ENCODE measurements at places on chromosomes 7 and 10.

GRCh38 chr10:97597778-97598177 is 8.3 kb downstream of the C10orf62 start:
- no peak for DNase-seq

GRCh38 chr7:19206721-19207120 is 61.5 kb upstream of the FERD3L start:
- DNase-seq = no peak

- DNase-seq = no peak
These were observed 501.3 kb downstream of the GFRA1 start for GRCh38 chr10:115771755-115772154.

- DNase-seq = no peak
These were observed 365.6 kb downstream of the ANKRD7 start for GRCh38 chr7:118590107-118590506.

DNA sequence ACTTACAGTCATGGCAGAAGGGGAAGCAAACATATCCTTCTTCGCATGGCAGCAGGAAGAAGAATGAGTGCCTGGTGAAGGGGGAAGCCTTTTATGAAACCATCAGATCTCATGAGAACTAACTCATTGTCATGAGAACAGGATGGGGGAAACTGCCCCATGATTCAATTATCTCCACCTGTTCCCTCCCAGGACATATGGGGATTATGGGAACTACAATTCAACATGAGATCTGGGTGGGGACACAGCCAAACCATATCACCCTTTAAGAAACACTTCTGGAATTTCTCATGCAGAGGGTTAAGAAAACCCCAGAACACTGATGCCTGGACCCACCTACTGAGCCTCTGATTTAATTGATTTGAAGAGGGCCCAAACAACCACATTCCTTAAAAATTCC is 63.3 kb upstream of the DNAJB12 start:
- no peak for DNase-seq

DNA sequence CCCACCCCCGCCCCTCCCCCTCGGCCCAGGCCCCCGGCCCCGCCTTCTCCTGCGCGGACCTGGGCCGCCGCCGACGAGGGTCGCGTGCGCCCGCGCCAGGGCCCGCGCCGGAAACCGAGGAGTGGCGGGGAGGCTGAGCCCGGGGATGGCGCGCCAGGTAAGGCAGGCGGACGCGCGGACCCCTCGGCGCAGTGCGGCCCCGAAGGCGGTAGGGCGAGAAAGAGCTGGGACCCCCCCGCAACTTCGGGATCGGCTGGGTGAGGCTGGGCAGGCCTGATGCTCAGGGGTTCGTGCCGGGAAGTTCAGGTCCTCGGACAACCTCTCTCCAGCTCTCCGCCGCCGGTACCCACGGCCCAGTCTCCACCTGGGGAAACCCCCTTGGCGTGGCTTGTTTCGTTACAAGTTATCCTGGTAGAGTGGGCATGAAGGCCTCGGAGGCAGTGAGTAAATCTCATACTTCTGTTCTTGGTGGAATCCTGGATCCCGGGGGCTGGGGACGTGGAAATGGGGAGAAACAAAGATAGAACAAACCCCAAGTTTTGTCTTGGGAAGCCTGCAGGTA is 58.4 kb downstream of the ZNF467 start:
- no peak for DNase-seq

DNA sequence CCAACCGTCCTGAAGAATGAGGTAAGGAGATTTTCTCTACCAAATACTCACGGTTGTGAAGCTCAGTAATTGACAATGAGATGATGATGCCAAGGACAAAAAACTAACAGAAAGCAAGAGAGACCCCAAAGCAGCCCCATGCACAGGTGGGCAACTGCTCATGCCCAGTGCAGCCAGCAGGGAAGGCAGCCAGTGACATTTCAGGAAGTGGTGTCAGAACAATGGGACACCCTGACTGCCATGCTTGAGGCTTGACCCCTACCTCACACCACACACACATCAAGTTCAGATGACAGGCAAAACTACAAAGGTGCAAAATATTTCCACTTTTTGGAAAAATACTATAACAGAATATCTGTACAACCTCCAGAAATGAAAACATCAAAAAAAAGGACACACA is 66.9 kb downstream of the CFAP46 start:
- DNase-seq = no peak

GRCh38 chr7:95684037-95684436 is 87.7 kb upstream of the PDK4 start:
- no peak for DNase-seq

DNA sequence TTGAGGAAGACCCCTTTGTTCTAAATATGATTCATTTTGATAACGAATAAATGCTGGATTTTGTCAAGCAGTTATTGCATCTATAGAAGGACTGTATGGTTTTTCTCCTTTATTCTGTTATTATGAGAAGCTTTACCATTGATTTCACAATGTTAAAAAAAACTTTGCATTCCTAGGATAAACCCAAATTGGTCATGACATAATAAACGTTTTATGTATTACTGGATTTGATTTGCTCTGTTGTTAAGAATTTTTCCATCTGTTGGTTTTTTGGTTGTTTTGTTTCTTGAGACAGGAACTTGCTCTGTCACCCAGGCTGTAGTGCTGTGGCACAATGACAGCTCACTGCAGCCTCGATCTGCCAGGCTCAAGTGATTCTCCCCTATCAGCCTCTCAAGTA is 2.2 kb upstream of the DNA2 start:
- DNase-seq = no peak

DNA sequence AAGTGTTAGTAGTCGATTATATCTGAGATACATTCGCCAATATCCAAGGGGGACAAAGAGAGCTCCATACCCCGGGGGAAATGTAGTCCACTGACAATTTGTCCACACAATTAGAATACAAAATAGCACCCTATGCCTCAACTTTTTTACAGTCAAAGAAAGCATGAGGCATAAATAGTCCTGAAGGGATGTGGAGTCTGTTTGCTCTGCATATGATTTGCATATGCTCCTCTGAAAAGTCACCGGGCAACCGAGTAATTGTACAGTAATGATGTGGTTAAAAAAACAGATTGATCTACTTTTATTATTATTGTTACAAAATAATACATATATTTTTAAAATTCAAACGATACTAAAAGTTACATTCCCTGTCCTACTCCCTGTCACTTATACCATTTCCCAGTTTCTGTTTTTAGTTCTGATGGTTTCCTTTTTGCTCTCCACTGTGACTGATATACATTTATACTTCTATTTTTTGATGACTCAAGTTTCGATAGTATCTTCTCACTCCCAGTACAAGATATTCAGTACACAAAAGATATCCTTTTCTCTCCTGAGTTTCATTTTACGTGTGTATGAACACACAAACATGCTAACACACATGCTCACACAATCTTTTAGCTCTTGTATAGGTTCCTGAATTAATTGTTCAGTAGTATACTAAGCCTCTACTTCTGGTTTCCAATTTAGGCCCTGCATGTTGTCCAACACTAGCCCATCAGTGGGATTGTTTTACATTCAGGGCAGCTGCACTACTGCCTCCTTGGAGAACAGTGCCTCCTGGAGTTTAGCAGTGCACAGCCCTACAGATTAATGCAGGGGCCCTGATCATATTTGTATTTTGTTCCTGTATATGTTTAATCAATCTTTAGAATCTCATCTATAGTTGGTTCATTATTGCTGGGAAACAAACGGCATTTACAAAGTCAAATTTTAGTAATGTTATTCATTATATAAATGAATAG is 130.9 kb downstream of the TES start:
- DNase-seq = no peak

DNA sequence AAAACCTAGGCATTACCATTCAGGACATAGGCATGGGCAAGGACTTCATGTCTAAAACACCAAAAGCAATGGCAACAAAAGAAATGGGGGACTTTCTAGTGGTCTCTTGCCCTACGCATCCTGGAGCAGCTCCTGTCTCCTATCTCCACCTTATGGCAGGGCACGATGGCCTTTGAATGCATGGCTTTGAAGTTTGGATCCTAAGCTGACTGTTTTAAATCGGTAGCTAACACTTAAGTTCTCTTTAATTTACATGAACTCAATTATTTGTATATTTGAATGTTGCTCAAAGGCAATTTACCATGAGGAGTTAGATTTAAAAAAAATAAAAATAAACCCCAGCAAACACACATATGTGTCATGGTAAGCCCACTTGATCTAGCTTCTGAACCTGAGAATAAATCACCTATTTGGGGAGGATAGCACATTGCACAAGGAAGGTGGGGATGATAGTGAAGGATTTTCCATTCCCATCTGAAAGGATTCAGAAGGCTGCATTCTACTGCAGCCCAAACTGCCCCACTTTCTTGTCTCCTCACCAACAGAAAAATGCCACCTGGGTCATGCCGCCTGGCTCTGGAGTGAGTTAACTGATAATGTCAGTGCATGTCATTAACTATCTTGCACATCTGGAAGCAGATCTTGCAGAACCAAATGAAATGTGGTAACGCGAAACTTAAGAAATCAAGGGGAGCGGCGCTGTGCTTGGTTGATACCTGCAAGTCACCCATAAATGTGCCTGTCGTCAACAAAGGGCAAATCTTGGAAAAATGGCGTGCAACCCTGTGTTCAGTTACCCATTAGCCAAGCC is 12.4 kb downstream of the KLF6 start:
- no peak for DNase-seq

GRCh38 chr7:50531401-50531911 is 33.7 kb downstream of the DDC start:
- DNase-seq = no peak

GRCh38 chr10:122494833-122495232 is 33.5 kb downstream of the HTRA1 start:
- no peak for DNase-seq

GRCh38 chr10:64515970-64516699 is 994.9 kb downstream of the REEP3 start:
- no peak for DNase-seq

DNA sequence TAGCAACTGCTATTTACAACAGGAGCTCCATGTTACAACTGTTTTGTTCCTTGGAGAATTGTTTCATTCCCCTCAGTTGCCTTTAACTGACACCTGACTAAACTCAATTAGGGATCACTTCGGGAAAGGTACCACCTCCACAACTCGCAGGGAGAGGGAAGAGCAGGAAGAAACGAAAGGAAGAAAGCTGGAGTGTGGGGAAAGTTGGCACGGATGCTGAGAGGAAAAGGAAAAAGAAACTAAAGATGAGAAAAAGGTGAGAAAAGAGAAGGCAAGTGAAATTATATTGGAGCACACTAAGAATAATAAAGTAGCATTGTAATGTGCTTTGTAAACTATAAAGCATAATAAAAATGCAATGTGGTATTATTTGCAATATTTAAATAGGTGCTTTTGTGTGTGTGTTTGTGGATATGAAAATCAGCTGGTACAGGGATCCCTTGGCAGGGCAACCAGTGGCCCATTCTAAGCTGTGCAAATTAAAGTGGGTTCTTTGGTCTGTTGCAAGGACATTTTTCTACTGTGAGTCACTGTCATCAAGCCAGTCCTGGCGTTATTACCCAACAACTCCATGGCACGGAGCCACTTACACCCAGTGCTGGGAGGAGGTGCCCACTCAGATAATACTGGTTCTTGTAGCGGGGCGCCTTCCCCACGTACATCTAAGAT is 45.9 kb downstream of the HIPK2 start:
- no peak for DNase-seq

DNA sequence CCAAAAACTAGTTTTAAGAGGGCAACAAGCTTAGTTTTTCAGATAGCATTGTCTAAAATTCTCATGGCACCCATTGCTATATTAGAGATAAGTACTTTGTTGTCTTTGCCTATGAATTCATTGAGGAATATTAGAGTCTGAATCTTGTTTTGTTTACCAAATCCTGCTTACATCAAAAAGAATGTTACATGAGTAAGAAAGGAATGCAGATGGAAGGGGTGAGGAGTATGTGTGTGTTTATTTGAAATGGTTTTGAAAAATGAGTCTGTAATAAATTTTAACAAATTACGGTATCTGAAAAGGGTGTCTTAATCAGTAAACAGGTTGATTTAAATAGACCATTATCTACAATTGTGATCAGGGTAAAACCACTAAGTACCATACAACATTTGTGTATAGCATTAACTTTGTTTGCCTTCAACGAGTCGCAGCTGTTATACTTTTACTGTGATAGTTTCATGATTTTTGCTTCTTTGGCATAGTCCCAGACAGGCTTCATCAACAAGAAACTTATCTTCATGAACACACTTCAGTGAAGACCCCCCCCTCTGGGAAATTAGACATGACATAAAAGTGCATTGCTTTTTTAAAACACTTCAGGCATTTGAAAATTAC is 1183.9 kb upstream of the C7orf33 start:
- DNase-seq = no peak

DNA sequence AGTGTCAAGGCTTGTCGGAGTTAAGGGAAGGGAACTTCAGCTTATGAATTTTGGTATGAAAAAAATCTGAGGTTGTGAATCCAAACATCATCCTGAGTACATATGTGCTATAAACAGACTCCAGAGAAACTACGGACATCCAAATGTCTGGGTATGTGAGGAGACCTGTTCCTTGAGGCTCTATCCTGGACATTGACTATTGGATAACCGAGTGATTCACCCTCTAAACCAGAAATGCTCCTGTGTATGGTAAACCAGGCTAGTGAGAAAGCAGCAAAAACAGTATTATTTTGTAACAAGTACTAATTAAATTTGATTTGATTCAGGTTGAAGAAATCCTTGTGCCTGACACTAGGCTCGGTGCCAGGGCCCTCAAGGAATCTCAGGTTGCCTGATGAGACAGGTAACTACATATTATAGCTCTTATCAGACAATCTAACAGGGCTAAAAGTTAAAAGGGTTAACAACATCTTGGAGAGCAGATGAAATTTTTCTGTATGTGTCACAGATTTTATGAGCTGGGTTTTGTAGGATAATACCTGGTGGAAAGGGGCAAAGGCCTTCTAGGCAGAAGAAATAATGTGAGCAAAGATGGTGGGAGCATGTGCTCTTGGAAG is 10.4 kb upstream of the STOX1 start:
- no peak for DNase-seq

- DNase-seq = no peak
These were observed 247.2 kb upstream of the IGFBP3 start for GRCh38 chr7:46168231-46168630.

- no peak for DNase-seq
These were observed 110.7 kb upstream of the SEMA3C start for GRCh38 chr7:81029511-81029910.

DNA sequence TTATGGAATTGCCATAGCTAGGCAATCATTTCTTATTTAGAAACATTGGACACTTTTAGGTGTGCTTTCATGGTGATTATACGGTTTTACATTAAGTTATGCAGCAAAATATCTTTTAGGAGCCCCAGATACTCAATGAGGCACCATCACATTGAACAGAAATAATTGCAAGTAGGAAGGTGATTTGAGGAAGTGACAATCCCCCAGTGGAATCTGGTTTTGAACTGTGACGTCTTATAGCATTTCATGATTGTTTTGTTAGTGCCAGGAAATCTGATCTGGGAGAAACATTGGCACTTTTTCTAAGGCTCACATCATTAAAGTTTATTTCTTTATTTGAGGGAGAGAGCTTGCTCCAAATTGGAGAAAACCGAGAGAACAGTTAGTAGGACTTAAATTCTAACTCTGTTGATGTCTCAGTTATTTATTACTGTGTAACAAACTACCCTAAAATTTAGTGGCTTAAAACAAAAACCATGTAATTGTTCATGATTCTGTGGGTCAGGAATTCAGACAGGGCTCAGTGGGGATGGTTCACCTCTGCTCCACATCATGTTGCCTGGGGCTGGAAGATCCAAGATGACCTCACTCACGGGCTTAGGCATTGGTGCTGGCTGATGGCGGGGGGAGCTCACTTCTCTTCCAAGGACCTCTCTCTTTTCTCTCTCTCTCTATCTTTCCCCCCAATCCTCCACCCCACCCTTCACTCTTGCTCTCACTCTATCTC is 78.2 kb upstream of the STEAP1B start:
- DNase-seq = no peak

GRCh38 chr10:103454026-103454425 is 1.9 kb upstream of the CALHM2 start:
- DNase-seq = no peak

GRCh38 chr7:84812021-84812420 is 374.8 kb downstream of the SEMA3D start:
- no peak for DNase-seq
